ENCODE measurements at places on chromosomes 7 and 10. TPM values are rescaled to one million over a fixed set of nuclear protein-coding genes. Genes with fewer than 3 reads are reported as not detected.

GRCh38 chr10:5681930-5682329, 2.7 kb upstream of the TASOR2 start:
- DNase-seq = no peak

- no peak for DNase-seq
Measured at GRCh38 chr10:110057456-110057855, 49.7 kb downstream of the ADD3 start.

- no peak for DNase-seq
Measured at GRCh38 chr7:111718886-111719285, 156.6 kb upstream of the IMMP2L start.

- DNase-seq = no peak
Measured at GRCh38 chr10:102827597-102827975, 9.6 kb downstream of the CYP17A1 start.

DNA sequence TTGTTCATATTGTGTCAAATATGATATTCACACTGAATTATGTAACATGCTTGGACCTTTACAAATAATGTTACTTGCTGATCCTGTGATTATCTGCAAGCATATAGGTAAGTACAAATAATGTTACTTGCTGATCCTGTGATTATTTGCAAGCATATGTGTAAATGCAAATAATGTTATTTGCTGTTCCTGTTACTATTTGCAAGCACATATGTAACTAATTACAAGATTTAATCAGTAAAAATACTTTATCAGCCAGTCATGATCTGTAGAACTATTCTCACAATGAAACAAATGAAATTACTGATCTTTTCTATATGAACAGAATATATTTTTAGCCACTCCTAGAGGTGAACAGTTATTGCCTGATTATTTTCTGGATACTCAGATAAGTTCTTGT, 44.7 kb upstream of the NPY start:
- DNase-seq = no peak

DNA sequence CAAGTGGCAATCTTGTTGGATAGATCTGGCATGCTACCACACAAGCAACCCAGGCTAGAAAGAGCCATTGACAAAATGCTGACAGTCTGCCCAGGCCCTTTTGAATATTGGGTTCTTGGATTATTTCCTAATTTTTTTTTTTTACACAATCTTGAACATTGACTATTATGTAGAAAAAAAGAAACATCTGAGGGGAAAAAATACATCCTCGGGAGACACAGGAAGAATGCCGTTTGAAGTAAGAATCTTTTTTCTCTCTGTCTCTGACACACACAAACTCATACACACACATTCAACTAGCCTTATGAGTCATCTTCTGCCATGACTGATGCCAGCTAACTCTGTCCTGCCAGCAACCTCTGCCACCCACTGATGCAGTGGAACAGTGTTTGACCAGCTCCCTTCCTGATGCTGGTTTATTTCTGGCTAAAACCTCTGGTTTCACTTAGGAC, 47.2 kb downstream of the SORBS1 start:
- DNase-seq = no peak

DNA sequence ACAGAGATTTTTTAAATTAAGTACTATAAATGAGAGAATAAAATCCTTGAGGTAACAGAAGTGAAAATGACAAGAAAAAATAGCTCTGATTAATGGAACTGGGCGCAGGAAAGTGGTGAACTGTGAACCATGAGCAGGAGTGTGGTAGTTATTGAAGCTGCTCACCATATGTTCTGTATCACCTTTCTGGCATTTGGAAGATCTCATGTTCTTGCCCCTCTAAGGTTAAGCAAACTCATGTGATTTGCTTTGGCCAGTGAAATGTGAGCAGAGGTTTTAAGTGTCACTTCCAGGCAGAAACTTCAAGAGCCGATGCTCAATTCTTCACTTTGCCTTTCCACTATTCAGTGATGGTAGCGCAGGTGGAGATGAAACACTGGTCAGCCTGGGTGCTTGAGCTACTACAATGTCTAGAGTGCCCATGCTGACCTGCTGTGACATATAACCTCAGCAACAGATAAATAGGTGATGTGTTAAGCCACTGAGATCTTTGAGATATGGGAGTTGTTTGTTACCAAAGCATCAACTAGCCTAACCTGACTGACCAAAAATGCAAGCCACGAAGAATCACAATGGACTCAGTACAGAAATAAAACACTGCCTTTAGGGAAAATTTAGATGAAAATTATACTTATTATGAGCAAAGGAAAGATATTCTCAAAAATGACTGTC, 18.4 kb downstream of the MTPAP start:
- DNase-seq = no peak

DNA sequence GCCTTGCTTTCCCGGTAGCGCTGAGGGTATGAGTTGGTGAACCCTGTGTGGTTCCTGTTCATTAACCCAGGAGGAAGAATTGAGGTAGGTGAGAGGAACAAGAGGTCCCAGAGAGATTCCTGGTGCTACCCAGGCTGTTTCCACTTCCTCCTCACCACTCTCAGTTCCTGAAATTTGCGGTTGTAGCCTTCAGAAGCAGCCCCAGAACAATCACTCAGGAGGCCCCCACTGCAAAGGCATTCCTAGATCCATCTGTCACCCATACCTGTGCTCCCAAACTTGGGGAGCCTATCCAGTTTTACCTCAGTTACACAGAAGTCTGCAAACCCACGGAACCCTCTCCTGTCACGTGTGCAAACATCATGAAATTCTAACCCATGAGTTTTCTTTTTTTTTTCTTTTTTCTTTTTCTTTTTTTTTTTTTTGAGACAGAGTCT, 9.0 kb upstream of the PIP4K2A start:
- DNase-seq = no peak

DNA sequence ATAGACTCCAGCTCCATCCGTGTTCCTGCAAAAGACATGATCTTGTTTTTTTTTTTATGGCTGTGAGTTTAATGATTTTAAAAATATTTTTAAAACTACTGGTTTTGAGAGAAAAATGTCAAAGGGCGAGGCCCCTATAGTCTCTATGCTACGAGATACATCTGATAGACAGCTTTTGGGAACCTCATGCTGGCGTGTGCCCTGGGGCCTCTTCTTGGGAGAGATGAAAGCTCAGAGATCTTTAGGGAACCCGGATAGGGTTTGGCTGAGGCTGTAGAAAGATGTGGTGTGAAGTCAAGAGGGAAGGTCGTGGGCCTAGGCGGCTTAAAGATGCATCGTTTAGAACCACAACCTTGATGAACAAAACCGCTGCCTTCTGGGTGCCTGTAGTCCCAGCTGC, 70.2 kb downstream of the PDIA4 start:
- DNase-seq = no peak

GRCh38 chr10:100978121-100978900, 9.0 kb downstream of the MRPL43 start:
- no peak for DNase-seq

DNA sequence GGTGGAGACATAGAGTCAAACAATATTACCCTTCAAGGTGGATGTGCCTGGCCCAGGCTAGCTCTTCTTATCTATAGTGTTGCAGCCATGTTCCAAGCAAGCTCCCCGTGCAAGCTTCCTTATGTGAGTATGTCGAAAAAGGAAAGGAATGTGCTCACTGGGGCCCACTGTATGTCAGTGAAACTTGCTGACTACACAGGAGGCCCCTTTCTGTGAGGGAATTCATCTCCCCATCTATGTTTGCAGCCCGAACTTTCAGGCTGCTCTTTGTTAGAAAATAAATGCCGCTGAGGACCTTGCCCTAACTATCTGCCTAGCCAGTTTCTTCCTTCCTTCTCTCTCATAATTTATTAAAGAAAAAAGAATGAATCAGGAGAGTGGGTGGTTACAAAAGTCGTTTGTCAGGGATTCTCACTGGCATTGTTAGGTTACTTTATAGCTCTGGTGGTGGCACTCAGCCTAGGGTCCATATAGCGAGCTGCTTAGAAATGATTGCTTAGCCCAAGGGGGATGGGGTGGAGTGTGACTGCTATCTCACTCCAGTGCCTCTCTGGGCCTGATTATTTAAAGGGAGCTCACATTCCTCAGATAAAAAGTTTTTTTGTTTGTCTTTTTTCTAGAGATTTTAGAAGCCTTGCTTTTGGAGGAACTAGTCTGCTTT, 302.1 kb downstream of the ABCA13 start:
- DNase-seq = no peak

DNA sequence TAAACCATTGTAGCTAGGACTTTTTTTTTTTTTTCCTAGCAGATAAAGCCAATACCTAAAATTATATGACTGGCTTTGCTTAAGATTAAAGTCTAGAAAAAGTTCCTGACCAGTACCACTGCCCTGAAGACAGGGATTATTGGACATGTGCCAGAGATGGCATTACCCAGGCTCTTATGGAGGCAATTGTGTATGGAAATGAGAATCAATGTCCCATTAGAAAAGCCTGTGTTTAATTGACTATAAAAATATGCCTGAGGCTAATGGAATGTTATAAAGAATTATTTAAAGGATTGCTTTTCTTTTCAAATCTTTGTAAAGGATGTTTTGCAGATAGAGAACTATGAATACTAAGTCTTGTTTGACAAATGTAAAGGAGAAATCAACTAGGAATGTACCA, 196.7 kb downstream of the ANK3 start:
- no peak for DNase-seq

DNA sequence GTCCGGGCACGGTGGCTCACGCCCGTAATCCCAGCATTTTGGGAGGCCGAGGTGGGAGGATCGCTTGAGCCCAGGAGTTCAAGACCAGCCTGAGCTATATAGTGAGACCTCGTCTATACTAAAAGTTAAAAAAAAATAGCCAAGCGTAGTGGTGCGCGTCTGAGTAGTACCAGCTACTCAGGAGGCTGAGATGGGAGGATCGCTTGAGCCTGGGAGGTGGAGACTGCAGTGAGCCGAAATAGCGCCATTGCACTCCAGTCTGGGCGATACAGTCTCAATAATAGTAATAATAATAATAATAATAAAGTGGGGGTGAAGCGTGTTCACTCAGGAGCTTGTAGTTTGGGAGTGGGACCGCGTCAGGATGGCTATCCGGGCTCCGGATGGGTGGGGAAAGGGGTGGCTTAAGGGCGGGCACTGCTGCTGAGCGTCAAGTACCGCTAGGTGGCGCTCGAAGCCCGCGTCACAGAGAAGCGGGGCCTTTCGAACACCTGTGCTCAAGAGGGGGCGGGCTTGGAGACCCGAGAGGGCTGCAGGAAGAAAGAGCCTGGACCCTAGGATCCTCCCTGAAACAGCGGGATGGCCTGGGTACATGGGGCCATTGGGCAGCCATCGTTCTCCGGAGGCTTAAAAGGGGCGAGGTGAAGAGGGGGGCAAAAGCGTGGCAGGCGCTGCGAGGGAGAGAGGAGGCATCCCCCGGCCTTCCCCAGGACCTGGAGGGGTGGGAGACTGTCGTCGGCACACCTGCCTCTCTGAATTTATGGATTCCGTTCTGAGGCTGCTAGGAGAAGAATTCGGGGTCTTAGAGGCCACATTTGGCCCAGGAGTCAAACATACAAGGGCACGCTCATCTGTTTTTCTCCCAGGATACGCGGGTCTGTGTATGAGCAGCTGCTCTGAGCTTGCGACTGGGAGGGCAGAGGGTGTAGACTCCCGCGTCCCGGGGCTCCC, 14.5 kb downstream of the LBX1 start:
- DNase-seq = no peak

DNA sequence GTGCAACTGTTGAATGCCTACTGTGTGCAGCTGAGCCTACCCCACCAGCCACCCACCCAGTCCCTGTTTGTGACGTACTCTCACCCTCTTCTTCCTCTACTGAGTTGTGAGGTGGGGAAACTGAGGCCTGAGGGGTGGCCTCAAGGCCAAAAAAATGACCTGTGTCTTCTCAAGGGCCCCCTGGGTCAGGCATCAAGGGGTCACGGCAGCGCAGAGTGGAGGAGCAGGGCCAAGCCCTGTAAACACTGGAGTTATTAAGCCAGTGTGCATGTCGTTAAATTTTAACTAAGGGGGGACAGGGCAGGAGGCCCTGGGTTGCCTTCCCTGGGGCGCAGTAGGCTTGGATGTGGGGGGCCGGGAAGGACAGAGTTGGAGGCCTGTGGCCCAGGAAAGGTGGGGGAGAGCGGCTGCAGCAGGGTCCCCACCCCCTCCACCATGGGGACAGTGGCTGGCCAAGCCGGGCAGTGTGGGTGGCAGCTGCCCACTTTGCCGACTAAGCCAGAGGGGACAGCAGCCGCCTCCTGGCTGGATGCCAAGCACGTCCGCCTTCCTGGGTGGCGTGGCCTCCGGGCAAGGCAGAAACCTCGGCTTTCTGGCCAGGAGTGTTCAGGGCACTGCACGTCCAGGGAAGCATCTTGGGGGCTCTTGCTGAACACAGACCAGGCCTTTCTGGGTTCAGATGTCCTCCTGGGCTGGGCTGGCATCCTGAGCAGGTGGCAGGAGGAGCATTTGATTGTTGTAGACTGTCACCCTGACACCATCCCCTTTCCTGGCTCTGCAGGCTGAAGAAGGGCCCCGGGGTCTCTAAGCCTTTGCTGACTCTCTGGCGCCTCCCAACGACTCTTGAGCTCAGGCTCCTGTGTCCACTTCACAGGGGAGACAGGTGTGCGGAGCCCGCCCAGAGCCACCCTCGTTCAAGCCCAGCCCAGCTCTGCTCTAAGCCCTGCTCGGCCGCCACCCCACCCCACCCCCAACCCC, 1.9 kb downstream of the SLC29A4 start:
- DNase-seq = no peak

DNA sequence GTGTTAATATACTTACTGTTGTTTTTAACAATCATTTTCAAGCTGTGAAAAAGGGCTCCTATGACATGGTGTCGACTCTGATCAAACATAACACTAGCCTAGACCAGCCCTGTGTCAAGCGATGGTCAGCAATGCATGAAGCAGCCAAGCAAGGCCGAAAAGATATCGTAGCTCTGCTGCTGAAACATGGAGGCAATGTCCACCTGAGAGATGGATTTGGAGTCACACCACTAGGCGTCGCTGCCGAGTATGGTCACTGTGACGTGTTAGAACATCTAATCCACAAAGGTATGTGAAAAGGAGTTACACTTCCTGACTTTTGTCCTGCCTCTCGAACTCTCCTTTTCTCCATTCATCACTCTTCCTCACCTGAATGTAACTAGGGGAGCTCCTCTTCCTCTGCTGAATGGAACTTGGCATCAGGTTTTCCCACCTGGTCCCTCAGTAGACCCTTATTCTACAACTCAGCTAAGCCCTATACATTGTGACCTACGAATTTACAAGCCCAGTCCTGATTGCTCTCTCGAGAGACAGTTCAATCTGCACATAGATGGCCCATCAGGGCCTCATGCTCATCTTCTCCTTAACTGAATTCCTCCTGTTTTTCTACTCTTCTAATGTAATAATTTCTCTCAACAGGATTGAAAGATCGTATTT, 23.0 kb downstream of the ASB15 start:
- DNase-seq = no peak

- peak; percentile 47 for DNase-seq
Measured at GRCh38 chr10:70742537-70743429, 42.4 kb downstream of the TBATA start.

DNA sequence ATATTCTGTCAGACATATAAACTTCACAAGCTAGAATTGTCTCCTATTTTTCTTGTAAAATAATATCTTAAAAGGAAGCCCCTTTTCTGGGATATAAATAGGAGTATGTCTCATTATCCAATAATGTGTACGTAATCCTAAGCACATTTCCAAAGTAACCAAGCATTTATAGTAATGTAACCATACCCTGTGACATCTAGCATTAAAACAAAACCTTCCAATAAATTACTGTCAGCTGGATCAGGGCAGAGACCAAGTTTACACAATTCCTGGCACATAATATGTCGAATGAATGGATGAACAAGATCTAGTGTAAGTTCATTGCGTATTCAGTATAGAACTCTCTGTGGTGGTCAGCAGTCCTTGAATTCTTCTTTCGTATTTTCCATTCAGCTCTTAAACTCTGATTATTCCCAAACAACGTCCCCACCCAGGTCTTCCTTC, 14.3 kb downstream of the CPED1 start:
- DNase-seq = no peak

The SPDYE5 gene
- polyA plus RNA-seq = 2.5 TPM

The ELN gene
- 72.8 TPM for polyA plus RNA-seq

The IMPDH1 gene
- 28.3 TPM for polyA plus RNA-seq

The INSYN2A gene
- polyA plus RNA-seq = 3.7 TPM

The SLC16A12 gene
- polyA plus RNA-seq = 32.0 TPM

The CLDN4 gene
- 98.1 TPM for polyA plus RNA-seq
